Activated effector memory CD4-positive, alpha-beta T cell treated with anti-CD3 and anti-CD28 coated beads, Interleukin-2, amount 50 U/mL, for 16 hours (primary cell): ENCODE measurements at places on chromosomes 6 and 20.

DNA sequence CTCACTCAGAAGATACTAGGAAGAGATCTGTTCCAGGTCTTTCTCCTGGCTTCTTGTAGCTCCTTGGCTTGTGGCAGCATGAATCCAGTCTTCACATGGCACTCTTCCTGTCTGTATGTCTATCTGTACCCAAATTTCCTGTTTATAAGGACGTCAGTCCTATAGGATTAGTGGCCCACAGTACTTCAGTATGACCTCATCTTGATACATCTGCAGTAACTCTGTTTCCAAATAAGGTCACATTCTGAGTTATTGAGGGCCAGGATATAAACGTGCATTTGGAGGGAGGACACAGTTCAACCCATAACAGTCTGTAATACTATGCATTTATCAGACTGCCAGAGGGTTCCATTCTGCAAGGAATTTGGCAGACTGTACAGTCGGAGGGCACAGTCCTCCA is 57.6 kb upstream of the DYNLRB1 start:
- DNase-seq = no peak

DNA sequence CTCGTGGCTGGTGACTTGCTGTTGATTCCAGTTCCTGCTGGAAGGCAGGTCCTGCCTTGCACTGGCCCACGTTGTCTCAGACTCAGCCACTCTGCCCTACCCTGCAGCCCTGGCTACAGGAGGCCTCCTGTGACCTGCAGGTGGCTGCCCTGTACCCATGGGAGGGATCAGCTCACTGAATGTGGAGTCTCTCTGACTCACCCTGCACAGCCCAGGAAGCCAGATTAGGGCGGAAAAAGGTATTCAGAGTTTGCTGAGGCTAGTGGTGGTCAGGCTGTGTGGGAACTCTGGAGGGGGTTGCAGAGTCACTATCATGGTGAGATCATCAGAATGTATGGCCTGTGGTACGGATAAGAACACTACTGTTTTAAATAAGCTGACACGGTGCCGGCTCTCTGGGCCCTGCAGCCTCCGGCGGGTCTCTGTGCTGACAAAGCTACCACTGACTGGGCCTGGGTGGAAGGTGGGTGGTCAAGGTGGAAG is 24.7 kb upstream of the PYGB start:
- peak; percentile 73 for DNase-seq

DNA sequence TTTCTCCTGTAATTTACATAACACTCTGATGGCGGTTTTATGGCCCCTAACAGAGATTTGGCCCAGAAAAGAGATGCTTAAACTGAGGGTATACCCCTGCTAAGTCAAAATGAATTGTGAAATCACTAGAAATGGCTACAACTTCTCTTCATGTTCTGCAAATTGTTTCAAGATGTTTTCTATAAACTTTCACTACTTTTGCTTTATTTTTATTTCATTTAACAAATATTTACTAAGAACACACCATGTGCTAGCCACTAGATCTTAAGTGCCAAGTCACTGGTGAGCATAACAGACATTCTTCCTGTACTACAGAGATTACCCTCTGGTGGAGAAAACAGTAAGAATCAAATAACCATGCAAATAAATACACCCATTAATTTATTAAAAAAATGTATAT is 87.6 kb downstream of the KCNQ5 start:
- no peak for DNase-seq

GRCh38 chr20:15986690-15987089 is 586.6 kb downstream of the KIF16B start:
- no peak for DNase-seq

DNA sequence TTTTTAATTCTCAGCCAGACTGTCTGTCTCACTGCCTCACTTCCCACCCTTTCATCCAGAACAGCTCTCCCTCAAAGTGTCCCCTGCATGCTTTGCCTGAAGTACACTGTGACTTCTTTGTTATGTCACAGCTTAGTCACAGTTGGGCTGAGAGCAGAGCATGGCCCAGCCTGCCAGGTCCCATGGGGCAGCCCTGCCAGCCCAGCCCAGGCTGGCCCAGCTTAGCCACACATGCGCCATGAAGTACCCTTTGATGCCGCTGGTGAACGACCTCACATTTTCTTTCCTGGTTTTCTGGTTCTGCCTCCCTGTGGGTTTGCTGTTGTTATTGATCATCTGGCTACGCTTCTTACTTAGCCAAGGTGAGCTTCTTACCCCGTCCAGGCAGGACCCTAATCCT is at the start of gene ADIG:
Gene ADIG, plus strand, starts transcription at position 185 of the 400 bp plus-strand sequence. Its CDS starts 54 bp downstream, at position 239.
- no peak for DNase-seq

DNA sequence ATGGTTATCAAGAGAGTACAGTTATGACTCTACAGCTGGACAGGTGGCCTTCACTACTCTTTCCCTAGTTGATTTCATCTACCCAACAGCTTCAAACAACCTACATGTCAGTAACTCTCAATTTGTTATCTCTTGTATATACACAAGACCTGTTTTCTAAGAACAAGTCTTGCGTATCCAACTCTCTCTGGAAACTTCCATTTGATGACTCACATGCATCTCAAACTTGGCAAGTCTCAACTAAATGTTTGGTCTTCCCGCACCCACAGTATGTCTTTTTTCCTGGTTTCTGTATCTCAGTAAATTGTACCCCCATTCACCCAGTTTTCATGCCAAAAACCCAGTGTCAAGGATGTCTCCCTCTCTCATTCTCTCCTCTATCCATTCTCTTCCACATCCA is 97.7 kb downstream of the BTBD9 start:
- no peak for DNase-seq

DNA sequence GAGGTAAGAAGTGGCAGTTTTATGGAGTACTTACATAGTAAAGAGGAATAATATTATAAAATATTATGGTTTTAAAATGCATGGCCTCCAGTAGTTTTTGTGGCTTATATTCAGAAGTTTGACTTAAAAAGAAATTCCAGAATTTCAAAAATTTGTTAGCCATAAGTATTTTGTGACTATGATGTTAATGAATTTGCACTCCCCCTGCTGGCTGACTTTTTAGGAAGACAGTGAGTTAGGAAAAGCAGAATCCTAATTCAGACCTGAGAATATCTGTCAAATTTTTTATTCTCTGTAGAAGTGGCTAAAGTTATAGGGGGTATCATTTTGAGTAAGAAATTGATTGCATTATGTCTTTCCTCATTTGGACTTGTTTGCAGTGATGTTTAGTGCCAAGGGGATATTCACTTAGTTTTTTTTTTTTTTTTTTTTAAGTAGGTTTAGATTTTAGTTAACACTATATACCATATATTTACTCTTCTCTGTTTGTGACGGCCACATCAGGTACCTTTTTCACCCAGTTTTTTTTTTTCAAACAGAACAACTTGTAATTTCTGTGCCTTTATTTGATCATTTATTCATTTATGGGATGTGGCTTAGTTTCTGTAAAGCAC is 40.8 kb downstream of the ZFAND3 start:
- no peak for DNase-seq

- DNase-seq = no peak
Observed at GRCh38 chr20:50845566-50846215, 50.8 kb downstream of the BCAS4 start.

DNA sequence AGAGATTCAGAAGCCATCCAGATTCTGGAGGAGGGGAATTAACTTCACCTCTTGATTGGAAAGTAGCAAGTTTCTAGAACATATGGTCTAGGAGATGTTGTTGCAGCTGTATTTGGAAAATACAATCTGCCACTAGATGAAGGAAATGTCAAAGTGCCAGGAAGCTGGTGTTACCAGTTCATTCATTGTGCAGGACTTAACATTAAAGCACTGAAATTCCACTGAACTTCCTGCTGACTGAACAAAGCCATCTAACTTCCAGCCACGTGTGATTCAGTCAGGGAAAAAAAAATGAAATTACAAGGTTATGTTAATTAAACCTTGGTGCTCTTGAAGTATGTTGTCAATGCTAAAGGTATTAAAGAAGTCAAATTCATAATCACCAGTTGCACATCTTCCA is 321.5 kb upstream of the SASH1 start:
- DNase-seq = no peak

GRCh38 chr20:13291157-13291556 is 70.1 kb downstream of the ISM1 start:
- no peak for DNase-seq

DNA sequence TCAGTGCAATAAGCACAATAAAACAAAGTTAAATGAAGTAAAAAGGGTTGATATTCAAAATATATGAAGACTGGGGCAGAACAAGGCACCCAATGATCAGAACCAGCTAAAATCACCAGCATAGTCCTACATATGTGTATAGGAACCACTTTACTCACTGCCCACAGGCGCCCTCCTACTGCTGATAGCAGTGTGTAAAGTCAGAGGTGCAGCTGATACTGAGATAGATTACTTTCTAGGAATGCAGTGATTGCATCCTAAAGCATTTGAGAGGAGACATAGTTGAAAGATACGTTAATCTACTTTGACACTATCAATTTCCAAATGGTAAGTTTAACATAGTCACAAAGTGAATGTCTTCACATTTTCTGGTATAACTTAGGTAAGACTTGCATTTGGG is 161.1 kb upstream of the MCHR2 start:
- no peak for DNase-seq

GRCh38 chr6:11722220-11722619 is 56.4 kb downstream of the ADTRP start:
- no peak for DNase-seq

DNA sequence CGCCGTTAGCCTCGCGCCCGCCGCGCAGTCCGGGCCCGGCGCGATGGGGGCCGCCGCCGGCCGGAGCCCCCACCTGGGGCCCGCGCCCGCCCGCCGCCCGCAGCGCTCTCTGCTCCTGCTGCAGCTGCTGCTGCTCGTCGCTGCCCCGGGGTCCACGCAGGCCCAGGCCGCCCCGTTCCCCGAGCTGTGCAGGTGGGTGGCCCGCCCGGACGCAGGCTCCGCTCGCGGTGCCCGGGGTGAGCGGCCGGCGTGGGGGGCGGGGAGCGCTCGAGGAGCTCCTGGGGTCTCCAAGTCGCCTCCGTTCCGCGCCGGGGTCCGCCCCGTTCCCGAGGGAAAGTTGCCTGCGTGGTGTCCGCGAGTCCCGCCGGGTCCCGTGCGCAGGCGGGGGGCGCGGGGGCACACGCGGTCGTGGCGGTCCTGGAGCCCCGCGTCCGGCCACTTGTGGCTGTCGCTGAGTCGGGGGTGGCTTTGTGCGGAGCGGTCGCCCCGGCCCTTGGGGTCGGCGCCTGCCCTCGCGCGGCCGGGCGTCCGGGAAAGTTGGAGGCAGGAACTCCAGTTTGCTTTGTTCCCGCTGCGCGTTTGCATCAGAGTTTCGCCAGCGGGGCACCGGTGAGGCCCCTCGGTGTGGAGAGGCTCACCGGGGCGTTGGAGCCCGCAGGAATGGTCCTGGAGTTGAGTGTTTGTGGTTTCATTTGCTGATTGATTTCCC is 476 bp downstream of the IGF2R start:
- peak; percentile 78 for DNase-seq

- no peak for DNase-seq
Observed at GRCh38 chr6:11198663-11199603, 33.5 kb downstream of the NEDD9 start.

DNA sequence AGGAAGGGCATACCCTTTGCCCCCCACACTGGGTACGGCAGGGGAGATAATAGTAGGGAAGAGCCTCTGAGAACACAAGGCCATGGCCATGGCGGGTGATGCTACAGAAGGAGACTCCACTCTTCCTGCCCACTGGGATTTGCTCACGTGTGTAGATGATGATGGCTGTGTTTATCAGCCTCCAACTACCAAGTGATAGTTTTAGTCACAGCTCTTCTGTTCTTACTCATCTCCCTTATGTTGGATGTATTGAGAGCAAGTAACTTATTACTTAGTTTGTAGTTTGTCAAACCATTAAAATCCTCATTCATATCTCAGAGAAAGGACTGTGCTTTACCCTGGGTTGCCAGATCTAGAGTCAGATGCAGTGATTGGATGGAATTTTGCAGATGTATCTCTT is 66.0 kb downstream of the CDH26 start:
- DNase-seq = no peak

- no peak for DNase-seq
Observed at GRCh38 chr6:129269891-129270290, 387.0 kb downstream of the LAMA2 start.

- DNase-seq = no peak
Observed at GRCh38 chr6:16035488-16036080, 93.3 kb upstream of the MYLIP start.

DNA sequence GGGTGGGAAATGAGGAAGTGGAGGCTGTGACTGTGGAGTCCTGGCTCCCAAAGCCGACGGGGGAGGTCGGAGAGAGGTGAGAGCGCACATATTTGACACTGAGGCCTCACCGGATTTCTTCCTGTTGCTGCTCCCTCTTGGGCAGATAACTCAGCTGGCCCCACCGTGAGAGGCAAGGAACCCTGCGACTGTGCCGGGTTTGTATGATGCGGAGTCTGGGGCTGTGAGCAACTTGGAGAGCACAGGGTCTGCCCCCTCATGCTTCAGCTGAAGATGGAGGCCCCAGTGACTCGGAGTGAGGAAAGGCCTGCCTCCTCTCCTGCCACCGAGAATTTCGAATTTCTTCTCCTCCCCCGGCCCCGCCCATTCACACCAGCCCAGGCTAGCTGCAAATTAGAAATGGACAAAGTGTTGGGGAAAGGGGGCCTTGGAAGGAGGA is 160.6 kb downstream of the GRM4 start:
- DNase-seq = no peak

DNA sequence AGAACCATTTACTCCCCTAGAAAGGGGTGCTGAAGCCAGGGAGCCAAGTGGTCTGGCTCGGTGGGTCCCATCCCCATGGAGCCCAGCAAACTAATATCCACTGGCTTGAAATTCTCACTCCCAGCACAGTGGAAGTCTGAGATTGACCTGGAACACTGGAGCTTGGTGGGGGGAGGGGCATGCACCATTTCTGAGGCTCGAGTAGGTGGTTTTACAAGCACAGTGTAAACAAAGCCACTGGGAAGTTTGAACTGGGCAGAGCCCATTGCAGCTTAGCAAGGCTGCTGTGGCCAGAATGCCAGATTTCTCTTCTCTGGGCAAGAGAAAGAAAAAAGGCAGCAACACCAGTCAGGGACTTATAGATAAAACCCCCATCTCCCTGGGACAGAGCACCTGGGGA is 855.8 kb upstream of the CITED2 start:
- DNase-seq = no peak

DNA sequence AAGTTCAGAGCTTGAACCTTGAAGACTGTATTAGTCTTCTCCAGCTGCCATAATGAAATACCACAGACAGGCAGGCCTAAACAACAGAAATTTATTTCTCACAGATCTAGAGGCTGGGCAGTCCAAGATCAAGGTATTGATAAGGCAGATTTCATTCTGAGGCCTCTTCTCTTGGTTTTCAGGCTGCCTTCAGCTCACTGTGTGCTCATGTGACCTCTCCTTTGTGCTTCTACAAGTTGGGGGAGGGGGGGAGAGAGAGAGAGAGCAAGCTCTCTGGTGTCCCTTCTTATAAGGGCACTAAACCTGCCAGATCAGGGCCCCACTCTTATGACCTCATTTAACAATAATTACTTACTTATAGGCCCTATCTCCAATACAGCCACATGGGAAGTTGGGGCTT is 102.6 kb upstream of the RSPO3 start:
- DNase-seq = no peak
